ENCODE measurements at places on chromosomes 6 and 20.

GRCh38 chr20:46035253-46035652 is 6.2 kb downstream of the SLC12A5 start:
- no peak for DNase-seq
- H3K27ac ChIP-seq, result no peak overlapping the region
- peaks cover 13% of the 10 kb centered on the region for H3K27me3 ChIP-seq

- no peak overlapping the region for H3K4me3 ChIP-seq
- H3K36me3 ChIP-seq, result no peaks in the 10 kb centered on the region
- DNase-seq, result no peak
- no peak overlapping the region for H3K27ac ChIP-seq
- no peaks in the 10 kb centered on the region for H3K27me3 ChIP-seq
These were observed 354.4 kb downstream of the FRK start for GRCh38 chr6:115706324-115706723.

DNA sequence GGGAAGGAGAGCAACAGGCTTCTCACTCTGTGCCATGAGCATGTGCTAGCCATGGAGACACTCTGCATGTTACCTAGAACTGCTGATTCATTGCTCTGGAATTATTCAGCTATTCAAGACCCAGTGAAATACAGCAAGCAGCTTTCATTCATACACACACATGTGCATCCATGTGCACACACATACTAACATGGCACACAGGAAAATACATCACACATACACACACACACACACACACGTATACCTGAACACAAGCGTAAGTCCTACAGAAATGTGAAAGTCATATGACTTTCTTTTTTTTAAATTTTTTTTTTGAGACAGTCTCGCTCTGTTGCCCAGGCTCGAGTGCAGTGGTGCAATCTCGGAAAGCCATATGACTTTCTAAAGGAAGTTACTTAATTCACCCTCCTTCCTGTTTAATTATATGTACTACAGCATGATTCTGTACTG is 108.2 kb upstream of the NFATC2 start:
- H3K4me1 ChIP-seq, result no peaks in the 10 kb centered on the region
- H3K27ac ChIP-seq, result no peak overlapping the region
- H3K36me3 ChIP-seq, result no peaks in the 10 kb centered on the region
- peaks cover 5% of the 10 kb centered on the region for H3K27me3 ChIP-seq

GRCh38 chr6:104640761-104641160 is 219.0 kb downstream of the HACE1 start:
- H3K4me1 ChIP-seq, result no peaks in the 10 kb centered on the region
- no peaks in the 10 kb centered on the region for H3K36me3 ChIP-seq
- no peak overlapping the region for H3K4me3 ChIP-seq
- no peak overlapping the region for H3K27ac ChIP-seq
- DNase-seq, result no peak
- no peaks in the 10 kb centered on the region for H3K27me3 ChIP-seq

DNA sequence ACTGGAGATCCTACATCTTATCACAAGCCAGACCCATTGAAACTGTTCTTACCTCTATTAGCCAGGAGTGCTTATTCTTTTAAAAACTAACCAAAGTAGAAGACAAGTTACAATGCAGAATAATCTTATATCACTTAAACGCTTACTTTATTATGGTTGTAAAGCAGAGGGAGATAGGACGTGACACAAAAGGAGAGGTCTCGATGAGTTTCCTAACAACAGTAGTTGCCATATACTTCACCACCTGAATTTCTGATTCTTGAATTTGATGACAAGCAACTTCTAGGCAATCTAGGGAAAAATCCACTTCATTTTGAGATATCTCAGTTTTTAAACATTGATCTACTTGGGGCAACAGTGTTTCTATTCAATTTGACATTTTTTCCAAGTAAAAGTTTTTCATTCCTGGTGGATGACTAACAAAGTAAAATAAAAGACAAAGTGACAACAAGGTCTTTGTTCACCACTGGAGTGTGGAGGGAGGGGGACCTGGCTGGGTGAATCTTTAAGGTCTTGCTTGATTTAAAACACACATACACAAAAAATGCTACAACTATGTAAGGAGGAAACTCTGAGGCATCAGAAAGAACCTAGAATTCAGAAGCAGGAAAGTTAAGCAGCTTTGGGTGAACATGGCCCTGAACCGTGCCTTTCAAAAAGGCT is 110.9 kb downstream of the SMLR1 start:
- no peak for DNase-seq
- no peak overlapping the region for H3K27ac ChIP-seq
- no peaks in the 10 kb centered on the region for H3K36me3 ChIP-seq
- no peaks in the 10 kb centered on the region for H3K27me3 ChIP-seq
- H3K4me1 ChIP-seq, result no peaks in the 10 kb centered on the region

GRCh38 chr6:56756791-56757587 is 114.3 kb upstream of the DST start:
- H3K27ac ChIP-seq, result no peak overlapping the region
- DNase-seq, result no peak
- no peak overlapping the region for H3K4me3 ChIP-seq
- no peaks in the 10 kb centered on the region for H3K4me1 ChIP-seq
- H3K27me3 ChIP-seq, result no peaks in the 10 kb centered on the region

GRCh38 chr20:35702051-35702823 is 3.0 kb downstream of the ROMO1 start:
- peaks cover 31% of the 10 kb centered on the region for H3K36me3 ChIP-seq
- no peaks in the 10 kb centered on the region for H3K27me3 ChIP-seq
- no peak overlapping the region for H3K4me3 ChIP-seq
- no peak overlapping the region for H3K27ac ChIP-seq
- peaks cover 21% of the 10 kb centered on the region for H3K4me1 ChIP-seq

GRCh38 chr20:35011589-35012226 is 56.0 kb downstream of the MYH7B start:
- no peak for DNase-seq
- H3K4me3 ChIP-seq, result no peak overlapping the region
- H3K27me3 ChIP-seq, result no peaks in the 10 kb centered on the region
- H3K4me1 ChIP-seq, result no peaks in the 10 kb centered on the region

- no peak overlapping the region for H3K4me3 ChIP-seq
- no peaks in the 10 kb centered on the region for H3K4me1 ChIP-seq
- no peak for DNase-seq
- H3K36me3 ChIP-seq, result no peaks in the 10 kb centered on the region
- H3K27me3 ChIP-seq, result no peaks in the 10 kb centered on the region
These were observed 2.7 kb upstream of the WFDC11 start for GRCh38 chr20:45672765-45673164.

DNA sequence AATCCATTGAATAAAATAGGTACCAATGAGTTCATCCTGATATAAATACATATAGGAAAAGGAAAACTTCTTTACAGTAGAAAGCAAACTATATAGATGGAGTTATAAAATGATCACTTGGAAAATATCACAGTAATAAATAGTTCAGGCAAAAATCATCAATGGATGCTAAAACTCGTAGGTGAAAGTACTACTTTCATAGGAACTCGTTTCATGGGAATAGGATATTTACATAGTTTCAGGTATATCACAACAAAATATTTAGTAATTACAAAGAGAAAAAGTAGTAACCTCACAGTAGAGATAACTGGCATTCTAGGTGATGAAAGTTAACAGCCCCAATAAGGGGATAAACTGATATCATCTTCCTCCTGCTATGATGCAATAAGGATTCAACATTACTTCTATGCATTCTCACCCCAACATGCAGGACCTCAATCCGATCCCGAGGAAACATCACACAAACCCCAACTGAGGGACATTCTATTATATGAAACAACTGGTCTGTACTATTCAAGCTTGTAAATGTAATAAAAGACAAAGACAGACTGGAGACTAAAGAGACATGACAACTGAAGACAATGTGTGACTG is 13.7 kb downstream of the DDO start:
- H3K4me3 ChIP-seq, result no peak overlapping the region
- no peak for DNase-seq
- no peaks in the 10 kb centered on the region for H3K4me1 ChIP-seq
- H3K27me3 ChIP-seq, result no peaks in the 10 kb centered on the region
- no peak overlapping the region for H3K27ac ChIP-seq

- H3K36me3 ChIP-seq, result no peaks in the 10 kb centered on the region
- no peaks in the 10 kb centered on the region for H3K27me3 ChIP-seq
- no peaks in the 10 kb centered on the region for H3K4me1 ChIP-seq
- no peak overlapping the region for H3K4me3 ChIP-seq
- DNase-seq, result no peak
- no peak overlapping the region for H3K27ac ChIP-seq
These were observed 97.6 kb downstream of the OGFRL1 start for GRCh38 chr6:71386215-71386614.

DNA sequence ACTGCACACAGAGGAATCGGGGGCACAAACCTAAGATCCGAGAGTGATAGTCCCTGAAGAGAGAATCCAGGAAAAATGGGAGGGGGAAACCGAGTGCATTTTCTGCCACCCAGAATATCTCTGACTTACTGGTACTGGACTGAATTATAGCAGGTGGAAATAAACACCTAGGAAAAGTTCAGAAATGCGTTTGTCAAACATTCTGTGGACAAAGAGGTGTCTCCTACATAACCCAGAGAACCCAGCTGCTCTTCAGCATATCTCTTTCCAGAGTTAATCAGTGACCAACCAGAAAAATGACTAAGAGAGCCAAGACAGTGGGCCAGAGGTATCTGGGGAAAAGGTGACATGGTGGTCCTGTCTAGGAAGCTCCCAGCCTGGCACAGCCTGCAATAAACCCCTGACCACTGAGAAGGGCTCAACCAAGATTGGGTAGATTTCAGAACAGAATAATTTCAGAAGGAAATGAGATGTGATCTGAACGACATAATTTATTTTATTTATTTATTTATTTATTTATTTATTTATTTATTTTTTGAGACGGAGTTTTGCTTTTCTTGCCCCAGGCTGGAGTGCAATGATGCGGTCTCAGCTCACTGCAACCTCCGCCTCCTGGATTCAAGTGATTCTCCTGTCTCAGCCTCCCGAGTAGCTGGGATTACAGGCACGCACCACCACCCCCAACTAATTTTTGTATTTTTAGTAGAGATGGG is 6.0 kb upstream of the VNN1 start:
- H3K36me3 ChIP-seq, result no peaks in the 10 kb centered on the region
- H3K27ac ChIP-seq, result no peak overlapping the region
- no peaks in the 10 kb centered on the region for H3K27me3 ChIP-seq
- H3K4me3 ChIP-seq, result no peak overlapping the region

DNA sequence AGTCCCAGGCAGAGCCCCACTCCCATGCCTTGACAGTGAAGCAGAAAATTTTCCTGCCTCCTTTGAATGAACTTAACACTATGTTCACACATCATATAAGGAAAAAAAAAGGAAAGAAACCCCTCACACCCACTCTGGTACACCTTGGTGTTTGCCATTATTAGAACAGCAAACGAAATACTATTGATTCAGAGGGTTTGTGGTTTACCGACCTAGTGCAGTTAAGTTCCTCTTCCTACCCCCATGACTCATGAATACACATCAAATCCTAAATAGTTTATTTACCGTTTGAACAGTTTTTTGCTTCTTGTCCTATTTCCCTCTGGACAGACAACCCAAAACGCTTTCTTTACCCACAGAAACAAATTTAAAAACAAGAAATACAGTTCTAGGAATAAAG is 237.7 kb downstream of the FOXA2 start:
- no peak overlapping the region for H3K4me3 ChIP-seq
- no peaks in the 10 kb centered on the region for H3K36me3 ChIP-seq
- no peak for DNase-seq
- no peak overlapping the region for H3K27ac ChIP-seq
- no peaks in the 10 kb centered on the region for H3K4me1 ChIP-seq

GRCh38 chr6:36493319-36493718 is 50.5 kb downstream of the KCTD20 start:
- H3K27me3 ChIP-seq, result no peaks in the 10 kb centered on the region
- no peak overlapping the region for H3K27ac ChIP-seq
- DNase-seq, result no peak
- no peak overlapping the region for H3K4me3 ChIP-seq
- peaks cover 14% of the 10 kb centered on the region for H3K4me1 ChIP-seq
- peaks cover 32% of the 10 kb centered on the region for H3K36me3 ChIP-seq

DNA sequence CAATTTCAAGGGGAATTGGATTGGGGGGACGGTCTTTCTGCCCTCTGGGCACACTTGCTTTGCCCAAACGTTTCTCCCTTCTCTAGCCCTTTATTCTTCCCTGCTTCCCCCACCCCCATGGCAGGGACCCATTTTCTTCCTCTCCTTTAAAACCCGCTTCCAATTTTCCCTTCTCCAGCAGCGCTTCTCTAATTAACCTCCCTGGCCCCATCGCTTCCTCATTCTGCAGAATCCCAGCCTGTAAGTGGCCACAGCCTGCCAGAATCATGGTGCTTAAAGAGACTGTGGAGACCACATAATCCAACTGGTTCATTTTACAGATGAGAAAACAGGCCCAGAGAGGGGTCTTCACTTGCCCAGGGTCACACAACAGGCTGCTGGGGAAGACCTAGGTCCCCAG is 61.4 kb downstream of the CPNE5 start:
- no peaks in the 10 kb centered on the region for H3K36me3 ChIP-seq
- no peak overlapping the region for H3K4me3 ChIP-seq
- peaks cover 4% of the 10 kb centered on the region for H3K27me3 ChIP-seq

GRCh38 chr6:44664716-44665115 is 277.2 kb downstream of the CDC5L start:
- H3K36me3 ChIP-seq, result no peaks in the 10 kb centered on the region
- no peak overlapping the region for H3K4me3 ChIP-seq
- H3K4me1 ChIP-seq, result no peaks in the 10 kb centered on the region
- no peaks in the 10 kb centered on the region for H3K27me3 ChIP-seq

- no peaks in the 10 kb centered on the region for H3K36me3 ChIP-seq
- H3K27me3 ChIP-seq, result no peaks in the 10 kb centered on the region
These were observed 480.9 kb upstream of the NOX3 start for GRCh38 chr6:155936551-155936950.

GRCh38 chr6:49692534-49692933 is 20.8 kb downstream of the CRISP2 start:
- H3K27ac ChIP-seq, result no peak overlapping the region
- H3K36me3 ChIP-seq, result no peaks in the 10 kb centered on the region
- no peak for DNase-seq

GRCh38 chr6:2546901-2547300 is 203.8 kb downstream of the MYLK4 start:
- H3K4me1 ChIP-seq, result peaks cover 19% of the 10 kb centered on the region
- no peak overlapping the region for H3K4me3 ChIP-seq
- peaks cover 3% of the 10 kb centered on the region for H3K27me3 ChIP-seq
- no peak for DNase-seq
- no peak overlapping the region for H3K27ac ChIP-seq

DNA sequence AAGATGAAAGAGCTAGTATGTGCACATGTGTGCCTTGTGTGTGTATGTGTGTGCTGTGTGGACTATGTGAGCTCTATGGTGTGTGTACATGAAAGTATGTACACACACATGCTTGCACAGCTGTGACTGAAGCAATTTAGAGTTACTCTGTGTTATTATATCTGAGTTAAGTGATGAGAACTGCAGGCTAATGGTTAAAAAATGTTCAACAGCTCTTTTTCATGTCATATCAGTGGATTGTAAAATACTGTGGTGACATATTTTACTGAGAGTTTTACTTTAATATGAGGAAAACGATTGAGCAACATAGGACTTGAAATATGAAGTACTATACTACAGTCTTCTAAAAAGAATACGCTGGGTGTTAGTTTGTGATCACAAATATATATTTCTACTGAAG is 195.7 kb upstream of the KCNK16 start:
- no peaks in the 10 kb centered on the region for H3K27me3 ChIP-seq
- H3K4me1 ChIP-seq, result no peaks in the 10 kb centered on the region
- no peak overlapping the region for H3K27ac ChIP-seq
- no peaks in the 10 kb centered on the region for H3K36me3 ChIP-seq
- DNase-seq, result no peak
- H3K4me3 ChIP-seq, result no peak overlapping the region

- no peak for DNase-seq
- no peak overlapping the region for H3K27ac ChIP-seq
- no peaks in the 10 kb centered on the region for H3K27me3 ChIP-seq
- no peaks in the 10 kb centered on the region for H3K36me3 ChIP-seq
These were observed 289.4 kb downstream of the THBS2 start for GRCh38 chr6:168964138-168964835.

Measured in CD8-positive, alpha-beta memory T cell (primary cell).